ENCODE measurements at places on chromosomes 7 and 10.

DNA sequence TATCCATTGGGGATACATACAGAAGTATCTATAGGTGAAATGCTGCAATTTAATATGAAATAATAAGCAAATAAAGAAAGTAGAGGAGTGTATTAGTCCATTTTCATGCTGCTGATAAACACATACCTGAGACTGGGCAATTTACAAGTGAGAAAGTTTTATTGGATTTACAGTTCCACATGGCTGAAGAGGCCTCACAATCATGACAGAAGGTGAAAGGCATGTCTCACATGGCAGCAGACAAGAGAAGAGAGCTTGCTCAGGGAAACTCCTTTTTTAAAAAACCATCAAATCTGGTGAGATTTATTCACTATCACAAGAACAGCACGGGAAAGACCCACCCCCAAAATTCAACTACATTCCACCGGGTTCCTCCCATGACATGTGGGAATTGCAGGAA, 82.8 kb upstream of the TRIM24 start:
- DNase-seq, result no peak

GRCh38 chr7:136874393-136875032, 6.1 kb downstream of the CHRM2 start:
- peak; percentile 73 for DNase-seq

DNA sequence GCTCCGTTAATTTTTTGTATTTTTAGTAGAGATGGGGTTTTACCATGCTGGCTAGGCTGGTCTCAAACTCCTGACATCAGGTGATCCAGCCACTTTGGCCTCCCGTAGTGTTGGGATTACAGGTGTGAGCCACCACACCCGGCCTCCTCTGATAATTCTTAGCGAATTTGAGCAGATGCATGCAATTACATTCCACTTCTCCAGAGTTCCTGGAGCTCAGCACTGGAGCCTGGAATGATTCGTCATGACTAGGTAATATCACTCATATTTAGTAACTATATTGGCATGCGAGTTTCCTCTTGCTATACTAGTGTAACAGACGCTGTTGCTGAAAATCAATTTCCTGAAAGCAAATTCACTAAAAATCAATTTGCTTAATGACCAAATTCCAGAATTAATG, 86.8 kb downstream of the MKX start:
- peak; percentile 67 for DNase-seq

DNA sequence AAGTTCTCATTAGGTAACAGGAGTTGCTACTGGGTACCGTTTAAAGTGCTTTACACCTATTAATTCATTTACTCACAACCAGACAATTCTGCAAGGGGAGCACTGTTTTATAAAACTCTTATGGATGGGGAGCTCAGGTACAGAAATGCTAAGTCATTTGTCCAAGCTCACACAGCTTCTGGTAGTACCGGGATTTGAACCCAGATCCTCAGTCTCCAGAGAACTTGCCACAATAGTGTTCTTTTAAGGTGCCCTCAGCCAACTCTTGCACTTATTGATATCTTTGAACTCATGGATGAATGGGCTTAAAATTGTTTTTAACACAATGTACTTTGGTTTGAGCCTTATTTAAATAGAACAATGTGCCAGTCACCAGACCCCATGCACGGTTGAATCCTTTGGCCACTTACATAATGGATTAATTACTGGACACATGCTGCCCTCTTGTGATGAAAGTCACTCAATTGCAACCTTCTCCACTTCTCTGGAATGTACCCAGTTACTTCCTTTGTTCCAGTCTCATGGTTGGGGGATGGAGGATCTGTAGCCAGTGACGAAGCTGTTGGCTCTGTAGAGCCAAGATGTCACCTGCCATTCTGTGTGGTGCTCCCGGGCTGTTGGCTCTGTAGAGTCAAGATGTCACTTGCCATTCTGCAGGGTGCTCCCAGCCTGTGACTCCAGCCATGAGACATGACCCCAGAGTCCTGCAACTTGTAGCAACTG, 65.6 kb downstream of the NOD1 start:
- DNase-seq, result peak; percentile 83

- DNase-seq, result no peak
Observed at GRCh38 chr7:154990964-154991540, 11.9 kb downstream of the PAXIP1 start.

DNA sequence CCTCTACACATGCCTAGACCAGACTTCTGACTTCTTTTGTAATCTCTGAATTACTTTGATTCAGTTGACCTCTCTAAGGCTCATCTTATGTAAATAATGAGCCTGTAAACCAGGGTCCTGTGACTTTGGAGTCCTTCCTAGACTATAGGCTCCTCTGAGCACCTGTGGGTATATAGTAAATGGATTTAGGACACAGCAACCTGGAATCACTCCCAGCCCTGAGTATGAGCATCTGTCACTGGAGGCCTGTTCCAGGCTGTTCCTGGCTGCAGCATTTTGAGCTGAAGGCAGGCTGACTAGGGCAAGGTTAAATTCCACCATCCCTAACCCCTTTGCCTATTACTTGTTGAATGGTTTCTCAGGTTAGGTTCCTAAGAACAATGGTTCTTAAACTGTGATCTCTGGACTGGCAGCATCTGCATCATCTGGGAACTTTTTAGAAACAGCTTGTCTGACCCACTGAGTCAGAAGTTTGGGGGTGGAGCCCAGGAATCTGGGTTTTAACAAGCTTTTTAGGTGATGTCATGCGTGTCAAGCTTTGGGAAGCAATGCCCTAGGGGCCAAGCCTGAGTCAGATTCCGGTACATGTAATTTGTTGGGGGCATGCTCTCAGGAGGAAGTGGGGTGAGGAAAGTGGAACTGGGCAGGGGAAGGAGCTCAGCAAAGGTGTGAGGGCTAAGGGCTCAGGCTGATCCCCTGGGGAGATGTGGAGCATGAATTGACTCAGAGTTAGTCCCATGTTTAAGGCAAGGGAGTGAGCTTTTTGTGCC, 28.2 kb downstream of the MINDY4 start:
- peak; percentile 93 for DNase-seq

DNA sequence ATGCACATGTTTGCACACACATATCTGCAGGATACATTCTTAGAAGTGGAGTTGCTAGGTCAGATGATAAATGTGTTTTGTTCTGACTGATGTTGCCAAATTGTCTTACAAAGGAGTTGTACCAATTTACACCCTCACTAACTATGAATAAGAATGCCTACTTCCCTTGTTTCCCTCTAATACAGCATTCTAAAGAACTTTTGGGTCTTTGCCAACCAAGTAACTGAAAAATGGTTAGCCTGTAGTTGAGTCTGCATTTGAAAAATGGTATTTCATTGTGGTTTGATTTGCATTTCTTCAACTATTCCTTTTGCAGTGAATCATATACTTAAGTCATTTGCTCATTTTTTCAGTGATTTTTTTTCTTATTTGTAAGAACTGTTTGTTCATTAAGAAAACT, 48.4 kb downstream of the TMEM26 start:
- peak; percentile 67 for DNase-seq

DNA sequence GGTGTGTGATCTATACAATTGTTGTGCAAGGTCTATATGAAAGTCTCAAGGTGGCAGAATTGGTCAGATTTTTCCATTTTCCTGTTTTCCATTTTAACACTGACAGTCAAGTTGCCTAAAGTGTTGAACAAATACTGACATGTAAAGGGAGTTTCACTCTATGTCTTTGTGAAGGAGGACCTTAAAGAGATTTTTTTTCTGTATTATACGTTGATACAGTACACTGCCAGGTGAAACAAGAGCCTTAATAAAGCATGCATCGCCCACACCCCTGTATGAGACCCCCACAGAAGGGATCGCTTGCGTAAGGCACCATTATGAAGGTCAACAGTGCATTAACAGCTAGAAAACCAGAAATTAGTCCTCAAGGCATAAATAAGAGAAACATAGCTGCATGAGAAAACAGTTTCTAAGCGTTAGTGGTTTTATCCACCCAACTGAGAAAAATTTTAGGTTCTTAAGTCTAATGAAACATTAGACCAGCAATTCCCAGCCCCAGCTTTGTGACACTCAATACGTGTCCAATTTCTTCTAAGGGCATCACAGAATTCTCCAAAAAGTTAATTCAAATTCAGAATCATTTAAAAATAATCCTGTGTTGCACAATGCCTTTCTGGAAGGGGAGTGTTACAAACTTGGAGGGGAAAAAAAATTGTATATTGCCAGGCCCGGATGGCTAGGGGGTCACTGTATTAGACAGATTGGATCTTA, 6.9 kb downstream of the KLF6 start:
- peak; percentile 16 for DNase-seq

GRCh38 chr7:117338020-117338419, 15.2 kb upstream of the WNT2 start:
- peak; percentile 35 for DNase-seq

GRCh38 chr10:17217631-17218232, 10.3 kb upstream of the VIM start:
- DNase-seq, result peak; percentile 89

DNA sequence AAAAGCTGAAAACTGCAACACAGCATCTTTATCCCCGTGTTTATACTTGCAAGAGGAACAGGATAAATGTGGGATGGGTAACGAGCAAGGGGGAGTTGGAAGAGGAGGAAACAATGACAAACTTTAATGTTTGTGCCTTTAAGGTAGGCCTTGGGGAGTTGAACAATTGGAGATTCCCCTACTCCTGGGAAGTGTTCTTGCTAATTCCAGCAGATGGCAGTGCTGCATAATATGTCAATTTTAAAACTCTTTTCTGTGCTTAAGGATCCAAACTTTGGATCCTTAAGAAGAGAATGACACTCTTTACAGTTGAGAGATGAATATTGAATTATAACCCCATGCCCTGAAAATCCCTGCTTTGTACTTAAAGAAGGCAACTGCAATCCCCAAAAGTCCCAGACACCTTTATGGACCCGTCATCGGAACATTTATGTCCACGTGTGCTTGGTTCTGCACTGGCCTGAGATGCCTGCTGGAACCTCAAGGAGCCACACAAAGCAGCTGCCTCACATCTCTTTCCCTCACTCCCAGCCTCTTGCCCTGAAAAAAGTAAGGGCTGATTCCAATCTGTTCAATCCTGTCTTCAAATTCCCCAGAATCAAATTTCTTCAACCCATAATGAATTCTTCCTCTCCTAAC, 12.0 kb downstream of the IFIT5 start:
- DNase-seq, result peak; percentile 75

- no peak for DNase-seq
Observed at GRCh38 chr7:77197141-77197540, 2.5 kb downstream of the FGL2 start.

DNA sequence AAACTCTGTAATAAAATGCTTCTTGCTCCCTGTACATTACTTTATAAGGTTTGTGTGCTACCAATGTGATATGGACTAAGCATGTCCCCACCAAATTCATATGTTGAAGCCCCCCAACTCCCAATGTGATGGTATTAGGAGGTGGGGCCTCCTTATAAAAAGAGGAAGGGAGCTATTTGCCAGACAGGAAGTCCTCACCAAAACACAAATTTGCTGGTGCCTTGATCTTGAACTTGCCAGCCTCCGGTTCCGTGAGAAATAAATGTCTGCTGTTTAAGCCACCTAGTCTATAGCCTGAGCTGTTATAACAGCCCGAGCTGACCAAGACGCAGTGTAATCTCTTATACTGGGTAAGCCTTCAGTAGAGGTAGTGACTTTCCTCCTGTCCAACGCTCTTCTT, 114.5 kb downstream of the INHBA start:
- DNase-seq, result no peak

DNA sequence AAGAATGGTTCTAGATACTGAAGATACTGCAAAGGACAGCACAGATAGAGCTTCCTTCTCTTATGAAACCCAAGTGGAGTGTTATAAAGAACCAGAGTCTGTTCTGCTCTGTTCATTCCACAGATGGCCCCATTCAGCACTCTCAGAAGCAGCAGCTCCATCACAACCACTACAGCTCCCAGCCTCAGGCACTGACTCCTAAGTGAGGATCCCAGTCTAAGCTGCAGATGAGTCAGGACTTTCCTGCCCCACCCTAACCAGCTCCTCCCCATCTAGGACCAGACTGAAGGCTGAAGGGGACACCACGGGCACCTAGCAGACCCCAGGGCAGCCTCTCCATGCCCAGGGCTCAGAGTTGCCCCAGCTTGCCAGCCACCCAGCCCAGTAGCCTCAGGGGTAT, 379.8 kb downstream of the GRID1 start:
- DNase-seq, result no peak

GRCh38 chr10:79202188-79203013, 133.6 kb downstream of the ZMIZ1 start:
- peak; percentile 29 for DNase-seq

DNA sequence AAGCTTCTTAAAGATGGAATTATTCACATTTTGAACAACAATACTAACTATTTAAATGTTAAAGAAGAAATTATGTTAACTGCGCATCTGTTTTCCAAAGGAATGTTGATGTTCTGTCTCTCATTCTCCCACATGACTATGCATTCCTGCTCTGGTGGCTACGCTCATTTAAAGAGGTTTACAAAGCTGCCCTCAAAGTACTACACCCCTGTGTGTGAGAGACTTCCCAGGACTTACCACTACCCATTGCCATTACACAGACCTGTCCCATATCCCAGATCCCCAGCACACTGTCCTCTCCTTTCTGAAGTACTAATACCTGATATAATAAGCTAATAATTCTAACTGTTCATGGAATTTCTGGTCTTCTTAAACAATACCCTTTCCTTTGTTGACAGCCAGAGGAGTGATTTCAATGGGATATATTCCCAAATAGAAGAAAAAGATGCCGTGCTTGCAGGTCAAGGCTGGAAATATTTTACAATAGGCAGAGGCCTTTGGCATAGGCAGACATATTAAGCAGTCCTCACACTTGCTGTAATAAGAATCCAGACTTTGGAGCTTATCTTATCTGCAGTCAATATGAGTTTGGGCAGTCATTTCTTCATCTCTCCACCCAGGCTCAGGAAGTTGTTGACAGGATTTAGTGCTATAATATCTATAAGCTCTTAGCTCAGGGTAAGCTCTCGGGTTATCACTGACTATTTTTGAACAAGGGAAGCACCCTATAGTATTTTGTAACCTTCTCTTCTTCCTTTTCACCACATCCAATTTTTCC, 12.2 kb downstream of the LIPF start:
- no peak for DNase-seq

DNA sequence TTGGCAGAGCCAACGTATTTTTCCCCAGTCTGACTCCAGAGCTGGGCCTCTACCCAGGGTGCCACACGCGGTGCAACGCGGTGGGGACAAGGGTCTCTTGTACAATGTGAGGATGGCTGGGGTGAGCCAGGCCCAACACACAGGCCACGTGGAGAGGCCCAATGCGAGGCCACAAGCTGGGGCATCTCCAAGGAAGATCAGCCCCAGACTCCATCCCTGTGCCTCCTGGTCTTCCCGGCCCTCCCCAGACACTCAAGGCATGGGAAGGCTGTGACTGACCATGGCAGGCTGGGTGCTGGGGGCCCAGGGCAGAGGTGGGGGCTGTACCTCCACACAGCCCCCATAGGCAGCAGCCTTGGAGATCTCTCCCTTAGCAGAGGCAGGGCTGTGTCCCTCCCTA, 135.3 kb upstream of the FAM20C start:
- no peak for DNase-seq

DNA sequence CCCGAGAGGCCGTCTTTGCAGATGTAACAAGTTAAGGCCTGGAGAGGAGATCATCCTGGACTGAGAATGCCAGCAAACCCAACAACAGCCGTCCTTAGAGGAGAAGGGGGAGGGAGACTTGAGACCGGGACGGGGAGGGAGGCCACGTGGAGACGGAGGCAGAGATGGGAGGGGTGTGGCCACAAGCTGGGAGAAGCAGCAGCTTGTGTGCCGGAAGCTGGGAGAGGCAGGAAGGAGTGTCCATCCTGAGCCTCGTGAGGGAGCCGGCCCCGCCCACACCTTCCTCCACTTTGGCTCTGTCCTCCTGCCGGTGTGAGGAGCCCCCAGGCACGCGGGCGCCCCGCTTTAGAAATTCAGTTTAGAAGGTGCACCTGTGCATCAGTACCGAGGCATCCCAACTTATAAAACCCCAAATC, 95.7 kb downstream of the DNAJB6 start:
- peak; percentile 68 for DNase-seq

Data from IMR-90 (cell line).